Right ventricle myocardium inferior (tissue), 1 donor: ENCODE measurements at places on chromosomes 3 and 15. TPM values are rescaled to one million over a fixed set of nuclear protein-coding genes. Genes with fewer than 3 reads are reported as not detected.
A peak's percentile ranks its signal among the peaks of the same experiment; 100 is the strongest.

Gene GOLGA8T
- 0.65 TPM for total RNA-seq

Gene ANKUB1
- not detected for total RNA-seq

Gene CHL1
- 24.8 TPM for total RNA-seq

Gene TNK2
- 31.7 TPM for total RNA-seq

Gene PARL
- 56.5 TPM for total RNA-seq

Gene SEMA3G
- total RNA-seq = 12.3 TPM

Gene ZIC4
- not detected for total RNA-seq

Gene GABRR3
- total RNA-seq = not detected

Gene CIB2
- total RNA-seq = 21.2 TPM

Gene ZNF860
- total RNA-seq = 0.27 TPM

GRCh38 chr3:126542340-126543241, 16.1 kb downstream of the C3orf22 start:
- no peak for DNase-seq

GRCh38 chr15:57306161-57306943, 70.0 kb upstream of the CGNL1 start:
- DNase-seq = peak; percentile 95

GRCh38 chr15:93454788-93455187, 365.8 kb upstream of the RGMA start:
- no peak for DNase-seq

- DNase-seq = no peak
Measured at GRCh38 chr3:24518990-24519367, 24.3 kb upstream of the THRB start.

DNA sequence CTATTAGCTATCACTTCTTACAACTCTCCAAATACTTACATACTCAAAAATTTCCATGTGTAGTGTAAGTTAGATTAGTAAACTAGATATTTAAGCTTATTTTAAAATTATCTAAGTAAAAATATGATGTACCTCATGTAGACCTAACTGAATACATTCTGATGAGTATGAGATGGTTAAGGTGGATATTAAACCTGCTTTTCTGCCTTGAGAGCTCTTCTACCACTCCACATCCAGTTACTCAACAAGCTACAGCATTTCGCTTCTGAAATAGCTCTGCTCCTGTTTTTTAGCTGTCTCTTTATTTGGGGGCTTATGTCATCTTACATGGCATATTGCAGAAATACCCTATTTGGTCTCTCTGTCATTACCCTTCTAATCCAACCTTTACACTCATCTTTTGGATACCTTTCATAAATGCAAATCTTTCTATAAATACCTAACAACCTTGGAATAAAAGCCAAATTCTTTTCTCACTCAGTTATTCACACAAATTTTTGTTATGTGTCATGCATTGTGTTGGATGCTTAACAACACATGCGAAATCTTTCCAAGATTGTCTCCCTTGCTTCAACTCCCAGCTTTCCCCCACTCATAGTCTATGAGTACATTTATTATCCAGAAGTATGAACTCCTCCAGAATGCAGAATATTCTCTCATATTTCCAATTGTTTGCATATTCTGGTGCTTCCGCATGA, 92.0 kb downstream of the ALCAM start:
- no peak for DNase-seq

GRCh38 chr3:15309662-15310335, 22.6 kb downstream of the SH3BP5 start:
- DNase-seq = no peak

GRCh38 chr3:157248590-157249422, 88.9 kb upstream of the CCNL1 start:
- DNase-seq = no peak

GRCh38 chr15:64532521-64533315, 72.3 kb downstream of the ZNF609 start:
- DNase-seq = no peak

DNA sequence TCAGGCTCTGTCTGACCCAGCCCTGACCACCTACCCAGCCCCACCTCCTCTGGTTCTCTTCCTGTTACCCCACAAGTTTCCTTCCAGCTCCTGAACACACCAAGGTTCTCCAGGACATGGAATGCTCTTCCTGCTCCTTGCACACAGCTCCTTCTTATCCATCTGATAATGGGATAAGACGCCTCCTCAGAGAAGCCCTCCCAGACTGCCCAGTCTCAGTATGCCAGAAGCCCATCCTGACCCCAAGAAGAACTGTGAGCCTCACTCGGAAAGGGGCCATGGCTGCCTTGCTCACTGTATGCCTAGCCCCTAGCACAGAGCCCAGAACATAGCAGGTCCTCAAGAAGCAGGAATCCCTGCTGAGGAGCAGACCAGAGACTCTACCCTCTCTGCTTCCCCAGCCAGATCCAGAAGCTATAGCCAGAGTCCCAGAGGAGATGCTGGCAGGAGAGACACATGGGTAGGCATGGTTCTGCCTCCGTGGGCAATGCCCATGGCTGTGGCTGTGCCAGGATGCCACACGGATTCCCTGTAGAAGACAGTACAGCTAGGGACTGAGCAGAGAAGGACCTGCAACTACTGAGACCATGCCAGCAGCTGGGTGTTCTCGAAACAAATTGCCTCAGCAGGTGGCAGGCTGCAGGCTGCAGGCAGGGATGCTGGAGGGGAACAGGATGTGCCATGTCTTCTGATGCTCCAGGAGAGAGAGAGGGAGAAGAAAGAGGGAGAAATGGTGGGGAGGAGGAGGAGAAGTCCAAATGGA, 74.0 kb upstream of the LINGO1 start:
- peak; percentile 23 for DNase-seq

DNA sequence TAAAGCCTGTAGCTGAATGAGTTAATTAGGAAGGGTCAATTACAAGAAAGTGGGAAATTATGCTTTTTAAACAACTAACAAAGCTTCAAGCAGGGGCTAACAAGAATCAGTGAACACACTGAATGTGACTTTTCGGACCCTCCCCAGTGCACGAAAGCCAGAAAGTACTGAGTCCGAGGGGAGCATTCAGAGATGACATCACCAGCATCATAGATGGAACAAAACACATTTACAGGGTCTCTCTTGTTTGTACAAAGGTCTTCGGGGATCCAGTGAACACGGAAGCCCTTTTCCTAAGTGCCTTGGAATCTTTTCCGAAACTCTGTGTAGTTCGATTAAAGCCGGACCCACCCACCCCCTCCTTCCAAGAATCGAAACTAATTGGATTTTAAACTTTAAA, 829 bp downstream of the DCP1A start:
- no peak for DNase-seq

DNA sequence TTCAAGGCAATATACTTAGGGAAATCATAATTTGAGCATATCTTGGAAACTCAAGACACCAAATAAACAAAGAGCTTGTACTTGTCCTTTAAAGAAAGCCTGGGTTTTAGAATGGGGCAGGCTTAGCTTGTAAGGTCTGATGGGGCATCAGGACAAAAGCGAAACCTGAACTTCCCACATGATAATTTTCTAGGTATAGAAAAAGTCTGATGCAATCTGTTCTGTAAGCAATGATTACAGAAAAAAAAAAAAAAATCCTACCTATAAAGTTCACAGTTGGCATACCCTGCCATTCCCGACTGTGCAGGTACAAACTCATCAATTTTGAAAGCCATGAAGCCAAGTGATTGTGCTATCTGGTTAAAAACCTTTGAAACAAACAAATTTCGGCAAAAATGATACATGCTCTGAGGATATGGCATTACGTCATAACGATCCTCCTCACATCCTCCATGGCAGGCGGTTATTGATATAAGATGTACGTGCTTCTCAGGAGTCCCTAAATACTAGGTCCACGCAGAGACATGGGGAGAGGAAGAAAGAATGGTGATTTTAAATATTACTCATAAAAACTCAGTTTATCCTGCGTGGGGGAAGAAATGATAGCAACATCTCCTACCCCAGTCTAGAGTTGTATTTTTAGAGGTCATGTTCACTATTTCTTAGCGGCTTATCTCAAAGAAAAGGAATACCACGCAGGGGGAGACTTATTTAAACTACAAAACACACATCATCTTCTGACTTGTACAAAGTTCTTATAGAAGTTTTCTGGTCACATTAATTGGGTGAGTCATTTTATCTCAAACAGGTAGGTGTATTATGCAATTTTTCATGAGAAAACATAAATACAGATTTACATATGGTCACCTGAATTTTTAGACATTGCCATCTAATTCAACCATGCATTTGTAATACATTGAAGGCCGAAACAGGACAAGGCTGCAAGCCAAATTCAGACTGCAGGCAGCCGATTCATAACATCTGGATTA, 27.0 kb downstream of the MB21D2 start:
- DNase-seq = no peak

GRCh38 chr3:8596321-8597218, 48.0 kb downstream of the SSUH2 start:
- DNase-seq = no peak

GRCh38 chr3:143277531-143277930, 158.0 kb downstream of the CHST2 start:
- no peak for DNase-seq

DNA sequence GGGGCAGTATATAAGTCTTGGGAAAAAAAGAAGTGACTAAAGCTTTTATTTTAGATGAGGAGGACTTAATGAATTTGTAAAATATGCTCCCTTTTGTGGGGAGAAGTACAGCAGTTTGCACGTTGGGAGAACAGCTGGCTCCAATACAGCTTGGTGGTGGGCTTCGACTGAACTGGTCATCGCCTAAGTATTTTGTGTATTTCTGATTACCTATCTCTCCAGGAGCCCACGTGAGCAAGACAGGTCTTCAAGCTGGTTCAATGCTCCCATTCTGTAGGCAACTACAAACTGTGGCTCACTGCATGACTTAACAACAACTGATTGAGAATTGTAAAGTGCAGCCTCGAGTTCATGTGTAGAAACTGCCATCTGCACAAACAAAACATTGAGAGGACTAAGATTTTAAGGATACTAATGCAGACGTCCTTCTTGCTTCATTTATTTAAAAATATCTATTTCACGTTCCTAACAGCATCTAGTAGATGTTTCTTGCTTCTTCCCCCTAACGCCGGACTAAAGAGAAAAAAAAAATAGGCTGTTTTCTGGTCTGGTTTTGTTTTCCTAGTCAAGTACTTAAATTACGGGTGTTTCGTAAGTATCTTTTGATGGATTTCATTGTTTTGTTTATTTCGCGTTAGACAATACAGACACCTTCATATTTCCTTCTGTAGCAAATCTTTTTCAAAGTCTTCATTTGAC, 1.4 kb upstream of the GREM1 start:
- DNase-seq = no peak

GRCh38 chr3:24237971-24238706, 256.5 kb downstream of the THRB start:
- no peak for DNase-seq
